Adrenal gland (tissue), 19 donors: ENCODE measurements at places on chromosomes 7 and 10. TPM values are rescaled to one million over a fixed set of nuclear protein-coding genes. Genes with fewer than 3 reads are reported as not detected.

GRCh38 chr10:131701131-131701947, 199.5 kb upstream of the PPP2R2D start:
- H3K36me3 ChIP-seq: no peaks in the 10 kb centered on the region
- H3K4me3 ChIP-seq: no peak overlapping the region
- peaks cover 16% of the 10 kb centered on the region for H3K27me3 ChIP-seq
- no peak overlapping the region for H3K27ac ChIP-seq

GRCh38 chr10:22294694-22295093, 21.5 kb upstream of the COMMD3 start:
- no peak overlapping the region for H3K27ac ChIP-seq
- H3K27me3 ChIP-seq: peaks cover 7% of the 10 kb centered on the region
- H3K36me3 ChIP-seq: no peaks in the 10 kb centered on the region
- no peak for DNase-seq
- no peaks in the 10 kb centered on the region for H3K4me1 ChIP-seq

- no peak overlapping the region for H3K4me3 ChIP-seq
- no peaks in the 10 kb centered on the region for H3K27me3 ChIP-seq
- H3K27ac ChIP-seq: no peak overlapping the region
- no peaks in the 10 kb centered on the region for H3K36me3 ChIP-seq
- no peak for DNase-seq
Measured at GRCh38 chr7:20019757-20020432, 197.3 kb downstream of the MACC1 start.

MUC12 gene
- 0.07 TPM for total RNA-seq

BRAF gene
- 27.3 TPM for total RNA-seq
